ENCODE measurements at places on chromosomes 12 and 14. TPM values are rescaled to one million over a fixed set of nuclear protein-coding genes. Genes with fewer than 3 reads are reported as not detected.

GRCh38 chr12:115620816-115621215 lies 656.7 kb downstream of the MED13L start:
- H3K4me1 ChIP-seq: no peaks in the 10 kb centered on the region
- DNase-seq: no peak
- H3K36me3 ChIP-seq: no peaks in the 10 kb centered on the region
- H3K27me3 ChIP-seq: no peaks in the 10 kb centered on the region
- no peak overlapping the region for H3K27ac ChIP-seq
- H3K4me3 ChIP-seq: no peak overlapping the region

DNA sequence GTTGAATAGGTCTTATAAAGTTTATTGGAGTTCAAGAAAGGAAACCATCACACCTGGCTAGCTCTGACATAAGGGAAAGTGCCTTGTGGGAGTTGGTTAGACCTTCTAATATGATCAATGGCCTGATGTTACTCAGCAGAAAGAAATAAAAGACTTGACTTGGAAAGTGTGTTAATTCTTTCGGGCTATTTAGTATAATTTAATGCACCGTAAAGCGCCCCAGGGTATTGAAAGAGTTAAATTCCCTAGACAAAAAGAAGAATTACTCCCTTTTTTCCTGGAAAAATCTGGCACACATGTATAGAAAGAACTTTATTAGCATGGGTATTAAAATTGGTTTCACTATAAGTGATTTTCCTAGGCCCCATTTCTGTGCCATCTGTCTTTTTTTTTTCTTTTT lies 1125.7 kb upstream of the FLRT2 start:
- no peaks in the 10 kb centered on the region for H3K4me1 ChIP-seq
- no peak overlapping the region for H3K4me3 ChIP-seq
- H3K36me3 ChIP-seq: no peaks in the 10 kb centered on the region
- H3K27me3 ChIP-seq: no peaks in the 10 kb centered on the region

- no peak for DNase-seq
- H3K36me3 ChIP-seq: no peaks in the 10 kb centered on the region
- H3K4me1 ChIP-seq: no peaks in the 10 kb centered on the region
- no peak overlapping the region for H3K27ac ChIP-seq
- H3K27me3 ChIP-seq: no peaks in the 10 kb centered on the region
- H3K4me3 ChIP-seq: no peak overlapping the region
Observed at GRCh38 chr12:43921666-43922337, 85.9 kb downstream of the TMEM117 start.

DNA sequence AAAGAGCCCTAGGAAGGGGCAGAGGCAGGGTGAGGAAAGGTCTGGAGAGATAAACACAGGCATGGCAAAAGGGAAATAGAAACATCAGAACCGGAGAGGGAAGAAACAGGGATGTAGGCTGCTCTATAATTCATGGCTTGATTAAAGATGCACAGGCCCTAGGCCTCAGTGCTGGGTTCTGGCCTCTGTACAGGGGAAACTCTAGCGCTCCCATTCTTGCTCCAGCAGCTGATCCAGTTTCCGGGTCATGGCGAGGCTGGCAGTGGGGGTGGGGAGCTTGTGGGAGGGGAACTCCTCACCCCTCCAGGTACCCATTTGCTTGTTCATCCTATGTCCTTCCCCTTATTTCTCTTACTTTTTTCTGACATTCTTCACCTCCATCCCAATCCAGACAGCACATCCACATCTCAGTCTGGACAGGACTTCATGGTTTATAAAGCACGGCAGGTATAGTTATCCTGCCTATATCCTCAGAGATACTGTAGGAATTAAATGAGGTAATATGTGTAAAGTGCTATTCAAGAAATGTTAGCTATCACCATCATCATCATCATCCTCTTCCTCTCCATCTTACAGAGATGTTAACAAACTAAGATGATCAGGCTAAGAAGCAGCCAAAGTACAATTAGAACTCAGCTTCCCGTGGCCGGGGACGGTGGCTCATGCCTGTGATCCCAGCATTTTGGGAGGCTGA lies 8.0 kb upstream of the GPR84 start:
- no peak overlapping the region for H3K27ac ChIP-seq
- no peak overlapping the region for H3K4me3 ChIP-seq
- no peak for DNase-seq
- no peaks in the 10 kb centered on the region for H3K36me3 ChIP-seq
- H3K27me3 ChIP-seq: no peaks in the 10 kb centered on the region

DNA sequence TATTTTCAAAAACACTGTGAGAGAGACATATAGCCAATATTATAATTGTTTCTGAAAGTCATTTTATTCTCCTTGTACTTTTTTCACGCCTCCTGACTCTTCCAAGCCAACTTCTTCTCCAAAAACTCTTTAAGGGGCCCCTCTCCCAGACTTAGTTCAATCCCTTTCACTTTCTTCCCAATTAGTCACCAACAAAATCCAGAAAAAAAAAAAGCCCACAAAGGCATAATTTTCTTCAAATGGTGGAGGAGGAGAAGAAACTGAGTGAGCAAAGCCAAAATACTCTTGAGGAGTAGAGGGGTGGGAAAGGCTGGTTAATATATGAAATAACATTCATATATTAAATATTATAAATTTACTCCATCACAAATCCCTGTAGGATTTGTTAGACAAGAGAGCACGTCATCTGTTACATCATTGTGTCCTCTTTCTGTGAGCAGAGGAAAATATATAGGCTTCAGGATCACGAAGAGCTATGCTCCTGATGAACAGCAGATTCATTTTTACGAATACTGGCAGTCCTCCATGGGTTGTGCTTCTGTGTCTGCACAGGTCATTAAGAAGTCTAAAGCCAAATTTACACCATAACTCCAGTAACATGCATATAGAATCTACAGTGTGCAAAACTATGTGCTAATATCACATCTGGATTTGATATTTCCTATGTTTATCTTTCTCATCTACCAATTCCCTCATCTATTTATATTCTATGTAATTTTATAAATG lies 25.9 kb upstream of the NID2 start:
- no peaks in the 10 kb centered on the region for H3K4me1 ChIP-seq
- no peaks in the 10 kb centered on the region for H3K36me3 ChIP-seq
- no peaks in the 10 kb centered on the region for H3K27me3 ChIP-seq
- no peak for DNase-seq

DNA sequence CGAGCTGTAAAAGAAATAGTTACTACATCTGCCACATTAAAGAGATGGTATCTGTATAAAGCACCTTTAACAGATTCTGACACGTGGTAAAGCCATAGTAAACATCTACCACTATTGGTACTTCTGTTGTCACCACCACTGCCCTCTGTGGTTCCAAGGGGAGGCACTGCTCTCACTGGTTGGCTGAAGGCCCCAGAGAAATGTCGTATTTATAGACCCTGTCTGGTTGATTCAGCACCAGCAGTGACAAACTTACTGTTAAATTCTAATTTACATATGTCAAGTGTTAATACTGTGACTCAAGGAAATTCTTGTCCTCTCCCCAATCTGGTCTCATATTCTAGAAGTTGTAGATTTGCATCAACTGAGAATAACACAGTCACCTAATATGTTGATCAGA lies 281.1 kb downstream of the ERC1 start:
- no peaks in the 10 kb centered on the region for H3K4me1 ChIP-seq
- no peak overlapping the region for H3K27ac ChIP-seq
- no peak for DNase-seq
- H3K36me3 ChIP-seq: no peaks in the 10 kb centered on the region
- no peak overlapping the region for H3K4me3 ChIP-seq
- no peaks in the 10 kb centered on the region for H3K27me3 ChIP-seq

DNA sequence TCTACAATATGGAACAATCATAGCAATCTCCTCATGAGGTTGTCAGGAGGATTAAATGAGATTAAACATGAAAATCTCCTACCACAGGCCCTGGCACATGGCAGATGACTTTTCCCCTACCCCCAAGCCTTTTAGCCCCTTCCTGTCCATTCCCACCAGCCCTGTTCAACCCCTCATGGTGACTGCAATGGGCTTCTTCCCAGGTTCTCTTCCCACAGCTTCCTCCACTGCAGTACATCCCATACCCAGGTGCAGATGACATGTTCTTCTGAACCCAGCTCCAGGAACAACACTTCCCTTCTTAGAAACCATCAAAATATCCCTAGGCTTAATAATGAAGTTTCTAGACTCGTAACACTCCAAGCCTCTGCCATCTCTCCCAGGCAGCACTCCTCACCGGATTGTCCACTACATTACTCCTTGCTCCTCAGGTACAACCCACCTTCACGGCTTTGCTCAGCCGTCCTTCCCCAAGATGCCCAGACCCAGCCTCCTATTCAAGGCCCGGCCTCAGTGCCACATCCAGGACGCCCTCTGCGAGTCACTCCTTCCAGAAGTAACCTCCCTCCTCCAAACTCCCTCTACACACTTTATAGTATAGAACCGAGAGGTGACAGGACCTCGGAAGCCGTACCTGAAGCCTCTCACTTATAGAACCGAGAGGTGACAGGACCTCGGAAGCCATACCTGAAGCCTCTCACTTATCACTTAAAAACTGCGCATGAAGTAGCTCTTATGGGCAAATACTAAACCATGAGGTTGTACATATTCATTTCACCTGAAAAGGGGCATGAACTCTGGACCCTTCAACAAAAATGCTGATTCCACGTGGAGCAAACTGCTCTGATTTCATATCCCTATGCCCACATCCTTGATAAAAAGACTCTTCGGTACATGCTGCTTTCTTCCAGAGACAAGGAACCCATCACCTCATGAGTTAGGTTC lies 1.5 kb downstream of the CRACR2A start:
- H3K36me3 ChIP-seq: peaks cover 10% of the 10 kb centered on the region
- no peak overlapping the region for H3K4me3 ChIP-seq
- peaks cover 5% of the 10 kb centered on the region for H3K4me1 ChIP-seq
- peaks cover 16% of the 10 kb centered on the region for H3K27me3 ChIP-seq
- DNase-seq: no peak

GRCh38 chr14:78164226-78164853 lies 5.8 kb upstream of the NRXN3 start:
- no peaks in the 10 kb centered on the region for H3K4me1 ChIP-seq
- H3K36me3 ChIP-seq: no peaks in the 10 kb centered on the region
- no peak for DNase-seq
- H3K27ac ChIP-seq: no peak overlapping the region

- H3K36me3 ChIP-seq: no peaks in the 10 kb centered on the region
- H3K27ac ChIP-seq: no peak overlapping the region
- H3K4me1 ChIP-seq: peaks cover 8% of the 10 kb centered on the region
- H3K27me3 ChIP-seq: no peaks in the 10 kb centered on the region
- H3K4me3 ChIP-seq: no peak overlapping the region
- peak; percentile 76 for DNase-seq
Observed at GRCh38 chr12:62438098-62438692, 28.4 kb upstream of the MON2 start.

GRCh38 chr12:116882742-116883141 lies 1.5 kb upstream of the HRK start:
- H3K36me3 ChIP-seq: no peaks in the 10 kb centered on the region
- H3K4me3 ChIP-seq: no peak overlapping the region
- no peak overlapping the region for H3K27ac ChIP-seq
- no peak for DNase-seq
- no peaks in the 10 kb centered on the region for H3K27me3 ChIP-seq

- DNase-seq: peak; percentile 16
- H3K4me1 ChIP-seq: peaks cover 57% of the 10 kb centered on the region
- no peaks in the 10 kb centered on the region for H3K27me3 ChIP-seq
- peak overlapping the region; percentile 87 for H3K27ac ChIP-seq
Observed at GRCh38 chr14:32702562-32702961, 236.1 kb upstream of the NPAS3 start.

DNA sequence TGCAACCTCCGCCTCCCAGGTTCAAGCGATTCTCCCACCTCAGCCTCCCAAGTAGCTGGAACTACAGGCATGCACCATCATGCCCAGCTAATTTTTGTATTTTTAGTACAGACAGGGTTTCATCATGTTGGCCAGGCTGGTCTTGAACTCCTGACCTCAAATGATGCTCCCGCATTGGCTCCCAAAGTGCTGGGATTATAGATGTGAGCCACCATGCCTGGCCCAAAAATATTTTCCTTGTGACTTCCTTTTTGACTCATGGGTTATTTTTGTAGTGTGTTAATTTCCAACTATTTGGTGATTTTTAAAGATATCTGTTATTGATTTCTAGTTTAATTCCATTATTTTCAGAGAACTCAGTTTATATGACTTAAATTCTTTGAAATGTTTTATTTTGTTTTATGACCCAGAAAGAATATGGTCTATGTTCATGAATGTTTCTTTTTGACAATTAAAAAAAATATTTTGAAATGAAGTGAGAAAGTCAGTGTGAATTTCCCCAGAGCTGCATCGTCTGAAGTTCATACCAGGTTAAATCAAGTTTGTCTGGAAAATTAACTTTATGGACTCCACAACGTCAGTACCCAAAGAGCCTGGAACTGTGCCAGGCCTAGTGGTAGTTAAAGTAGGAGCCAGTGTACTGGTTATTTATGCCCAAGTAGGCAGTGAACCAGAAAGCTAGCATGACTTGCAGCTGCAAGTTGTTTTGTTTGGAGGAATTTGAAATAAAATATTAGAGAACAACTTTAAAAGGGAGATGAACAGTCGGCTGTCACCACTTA lies 2.8 kb upstream of the CDKL1 start:
- no peaks in the 10 kb centered on the region for H3K27me3 ChIP-seq
- H3K4me1 ChIP-seq: no peaks in the 10 kb centered on the region
- no peak overlapping the region for H3K27ac ChIP-seq
- H3K36me3 ChIP-seq: no peaks in the 10 kb centered on the region
- no peak overlapping the region for H3K4me3 ChIP-seq

DNA sequence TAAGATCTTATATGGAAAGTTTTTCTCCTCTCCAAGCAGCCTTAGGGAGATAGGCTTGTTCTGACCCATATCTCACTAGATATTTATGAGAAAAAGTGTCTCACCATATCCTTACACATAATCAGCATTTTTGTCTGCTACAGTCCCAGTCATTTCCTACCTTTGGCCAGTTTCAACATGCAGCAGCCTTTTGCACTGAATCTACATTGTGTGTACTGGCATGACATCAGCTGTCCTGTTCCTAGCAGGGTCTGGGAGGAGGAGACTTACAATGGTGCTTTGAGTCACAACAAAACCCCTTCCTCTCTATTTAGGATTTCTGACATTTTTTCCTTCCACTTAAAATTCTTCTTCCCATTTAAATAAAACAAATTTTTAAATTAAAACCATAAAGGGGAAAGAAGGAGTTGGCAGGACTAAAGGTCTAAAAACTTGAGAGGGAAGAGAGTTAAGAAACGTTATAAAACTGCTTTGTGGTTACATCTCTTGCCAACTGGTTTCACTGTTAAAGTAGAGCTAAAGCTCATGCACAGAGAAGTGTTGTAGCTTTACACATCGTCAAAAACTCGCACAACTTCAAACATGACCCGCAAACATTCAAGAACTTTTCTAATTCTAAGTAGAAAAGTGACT lies 53.3 kb upstream of the CERS5 start:
- H3K36me3 ChIP-seq: peaks cover 3% of the 10 kb centered on the region
- H3K4me3 ChIP-seq: peak overlapping the region; percentile 30
- H3K4me1 ChIP-seq: peaks cover 7% of the 10 kb centered on the region

Gene KCNC2
- total RNA-seq: not detected

Gene RPL10L
- not detected for total RNA-seq

Gene CS
- 76.4 TPM for total RNA-seq

Gene GALNT4
- total RNA-seq: 2.7 TPM

Gene ALDH1L2
- 9.8 TPM for total RNA-seq

Gene ADAMTS20
- not detected for total RNA-seq

Gene RTN1
- 7.5 TPM for total RNA-seq

Gene MMP17
- 65.3 TPM for total RNA-seq

Gene STON2
- 21.6 TPM for total RNA-seq

Gene KLRC1
- total RNA-seq: not detected

Gene CLEC2A
- total RNA-seq: not detected

All from tibial nerve (tissue), 4 donors.